ENCODE measurements at places on chromosomes 6 and 20. TPM values are rescaled to one million over a fixed set of nuclear protein-coding genes. Genes with fewer than 3 reads are reported as not detected.

Gene PBOV1
- not detected for total RNA-seq

Gene SUPT3H
- 13.0 TPM for total RNA-seq

Gene TNXB
- 9.8 TPM for total RNA-seq

Gene EYA4
- 0.65 TPM for total RNA-seq

Gene HINT3
- total RNA-seq: 32.1 TPM

Gene CDH26
- total RNA-seq: 0.59 TPM

Gene SASH1
- 120 TPM for total RNA-seq

Gene PHACTR3
- not detected for total RNA-seq

Gene BANF2
- not detected for total RNA-seq

Gene TCP1
- 304 TPM for total RNA-seq

Gene CHRNA4
- not detected for total RNA-seq

Gene MYLK2
- total RNA-seq: 0.07 TPM

Gene SIGLEC1
- not detected for total RNA-seq

Gene FNDC1
- total RNA-seq: 0.46 TPM

Gene AKIRIN2
- 15.2 TPM for total RNA-seq

Gene LHFPL5
- total RNA-seq: not detected

Gene MTRF1L
- 20.7 TPM for total RNA-seq

Gene FRK
- total RNA-seq: 1.6 TPM

Gene ECT2L
- total RNA-seq: not detected

Gene BCAS4
- total RNA-seq: 19.5 TPM

Gene GJA10
- not detected for total RNA-seq

Gene CD24
- total RNA-seq: 3.3 TPM

Gene MCHR2
- total RNA-seq: not detected

Gene GPR6
- not detected for total RNA-seq

Gene EYA2
- total RNA-seq: 0.03 TPM

Gene LY6G6D
- total RNA-seq: not detected

Gene NDUFAF4
- 6.8 TPM for total RNA-seq

All from smooth muscle cell of the pulmonary artery (primary cell).